ENCODE measurements at places on chromosomes 7 and 10. TPM values are rescaled to one million over a fixed set of nuclear protein-coding genes. Genes with fewer than 3 reads are reported as not detected.

CCDC201 gene
- total RNA-seq, result not detected

TMEM270 gene
- total RNA-seq, result not detected

NOD1 gene
- 14.9 TPM for total RNA-seq

DNA sequence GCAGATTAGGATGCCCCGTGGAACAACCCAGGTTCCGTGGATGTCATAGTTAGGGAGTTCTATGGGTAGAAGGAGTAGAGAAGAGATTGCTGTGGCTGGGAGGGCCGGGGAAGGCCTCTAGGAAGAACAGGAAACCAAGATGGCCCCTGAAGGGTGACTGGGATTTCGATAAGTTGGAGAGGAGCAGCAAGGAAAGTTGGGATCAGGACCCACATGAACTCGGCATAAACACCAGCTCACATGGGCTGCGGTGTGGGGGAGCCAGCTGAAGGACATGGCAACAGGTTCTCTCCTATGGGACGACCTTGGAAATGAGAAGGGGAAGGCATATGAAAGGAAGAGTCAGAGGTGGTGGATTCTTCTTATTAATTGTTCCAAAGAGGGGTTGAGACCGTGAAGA, 333.7 kb upstream of the SHH start:
- DNase-seq, result no peak
- no peaks in the 10 kb centered on the region for H3K36me3 ChIP-seq
- H3K27me3 ChIP-seq, result no peaks in the 10 kb centered on the region
- no peaks in the 10 kb centered on the region for H3K4me1 ChIP-seq

DNA sequence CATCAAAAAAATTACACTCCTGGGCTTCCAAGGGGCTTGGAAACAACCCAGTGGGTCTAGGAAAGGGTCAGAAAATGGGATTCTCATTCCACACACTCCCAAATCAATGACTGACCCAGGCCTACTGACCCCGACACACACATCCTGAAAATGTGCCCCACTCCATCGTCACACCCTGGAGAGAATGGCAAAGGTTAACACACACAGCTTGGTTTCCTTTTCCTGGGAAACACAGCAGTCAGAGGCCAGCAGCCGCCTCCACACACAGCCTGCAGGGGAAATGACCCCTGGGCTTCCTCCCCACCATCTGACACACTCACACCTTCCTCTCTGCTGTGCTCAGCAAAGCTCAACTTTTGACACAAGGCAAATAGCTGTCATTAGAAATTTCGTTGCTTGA, 42.9 kb downstream of the SH3PXD2A start:
- no peak for DNase-seq
- no peak overlapping the region for H3K4me3 ChIP-seq
- H3K36me3 ChIP-seq, result no peaks in the 10 kb centered on the region
- H3K27me3 ChIP-seq, result no peaks in the 10 kb centered on the region
- H3K27ac ChIP-seq, result peak overlapping the region; percentile 51
- H3K4me1 ChIP-seq, result peaks cover 35% of the 10 kb centered on the region

AGBL3 gene
- 2.1 TPM for total RNA-seq

GRCh38 chr7:128740996-128741395, 1.8 kb downstream of the CALU start:
- no peaks in the 10 kb centered on the region for H3K36me3 ChIP-seq
- peak overlapping the region; percentile 51 for H3K27ac ChIP-seq
- no peaks in the 10 kb centered on the region for H3K27me3 ChIP-seq
- no peaks in the 10 kb centered on the region for H3K4me1 ChIP-seq
- H3K4me3 ChIP-seq, result no peak overlapping the region
- no peak for DNase-seq

GRCh38 chr7:150649080-150649385, 16.8 kb upstream of the GIMAP6 start:
- no peak overlapping the region for H3K27ac ChIP-seq
- no peaks in the 10 kb centered on the region for H3K36me3 ChIP-seq
- H3K4me3 ChIP-seq, result no peak overlapping the region
- DNase-seq, result no peak
- no peaks in the 10 kb centered on the region for H3K27me3 ChIP-seq

GRCh38 chr7:104174798-104175197, 33.0 kb downstream of the ORC5 start:
- no peak overlapping the region for H3K27ac ChIP-seq
- no peak overlapping the region for H3K4me3 ChIP-seq
- peaks cover 3% of the 10 kb centered on the region for H3K36me3 ChIP-seq
- H3K27me3 ChIP-seq, result no peaks in the 10 kb centered on the region

DNA sequence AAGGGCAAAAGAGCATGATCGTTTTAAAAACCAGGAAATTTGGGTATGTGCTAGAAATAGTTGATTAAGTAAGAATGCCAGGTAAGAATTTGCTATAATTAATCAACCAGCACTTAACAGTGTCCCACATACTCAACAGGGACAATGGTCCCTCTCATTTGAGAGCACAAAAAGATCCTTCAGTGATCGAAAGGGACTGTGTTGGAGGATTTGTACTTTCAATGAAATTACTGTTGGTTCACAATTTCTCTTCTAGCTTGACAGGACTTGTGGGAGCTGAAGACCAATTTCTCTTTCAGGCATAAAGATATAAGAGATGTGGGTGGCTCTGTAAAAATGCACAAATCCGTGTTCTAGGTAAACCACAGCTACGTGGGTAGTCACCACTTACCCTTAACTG, 12.5 kb upstream of the PLEKHS1 start:
- H3K27me3 ChIP-seq, result no peaks in the 10 kb centered on the region
- H3K4me3 ChIP-seq, result no peak overlapping the region
- H3K27ac ChIP-seq, result no peak overlapping the region
- H3K36me3 ChIP-seq, result no peaks in the 10 kb centered on the region
- DNase-seq, result no peak

- no peak for DNase-seq
- H3K27ac ChIP-seq, result no peak overlapping the region
These were observed 31.7 kb downstream of the MAGI2 start for GRCh38 chr7:79421751-79422150.

SFXN4 gene
- total RNA-seq, result 15.1 TPM

- H3K27ac ChIP-seq, result no peak overlapping the region
- H3K4me1 ChIP-seq, result no peaks in the 10 kb centered on the region
- H3K27me3 ChIP-seq, result no peaks in the 10 kb centered on the region
- no peak overlapping the region for H3K4me3 ChIP-seq
- H3K36me3 ChIP-seq, result no peaks in the 10 kb centered on the region
These were observed 18.6 kb upstream of the MTPN start for GRCh38 chr7:135995748-135996147.

NEUROG3 gene
- total RNA-seq, result not detected

DNA sequence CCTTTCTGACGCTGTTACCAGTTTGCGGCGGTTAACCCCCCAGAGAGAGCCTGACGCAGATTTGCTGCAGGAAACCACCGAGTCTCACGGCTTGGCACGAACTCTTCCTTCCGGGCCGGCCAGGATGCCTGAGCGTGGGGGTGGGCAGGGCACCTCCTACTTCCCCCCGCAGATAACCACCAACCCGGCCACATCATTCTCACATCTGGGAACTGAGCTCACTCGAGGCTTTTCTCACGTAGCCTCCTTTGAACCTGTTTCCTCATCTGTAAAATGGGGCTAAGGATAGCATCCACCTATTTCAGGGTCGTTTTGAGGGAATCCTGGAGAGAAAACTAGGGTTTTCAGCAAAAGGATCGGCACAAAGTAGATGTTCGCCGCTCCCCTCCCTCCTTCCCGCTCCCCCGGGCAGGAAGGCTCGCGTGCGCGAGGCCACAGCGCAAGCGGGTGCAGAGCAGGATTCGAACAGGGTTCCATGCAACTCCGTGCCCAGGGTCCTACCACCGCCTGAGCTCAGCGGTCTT, 23.6 kb downstream of the DDIT4 start:
- H3K27ac ChIP-seq, result peak overlapping the region; percentile 86
- no peaks in the 10 kb centered on the region for H3K36me3 ChIP-seq

SPAM1 gene
- not detected for total RNA-seq

DNA sequence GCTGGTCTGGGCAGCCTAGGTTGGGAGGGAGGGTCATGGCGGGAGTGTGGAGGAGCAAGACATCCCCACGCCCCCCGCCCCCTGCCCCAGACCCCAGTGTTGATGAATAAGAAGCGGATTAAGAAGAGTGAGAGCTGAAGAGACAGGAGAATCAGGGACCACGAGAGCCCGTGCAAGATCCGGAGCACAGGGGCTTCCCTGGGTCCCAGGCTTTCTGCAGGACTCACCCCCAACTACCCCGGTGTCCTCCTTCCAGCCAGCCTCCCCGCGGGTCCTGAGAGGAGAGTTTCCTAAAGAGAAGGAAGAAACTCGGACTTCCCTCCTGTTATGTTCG, 20.1 kb downstream of the GHRHR start:
- H3K27ac ChIP-seq, result no peak overlapping the region
- H3K4me1 ChIP-seq, result peaks cover 4% of the 10 kb centered on the region
- DNase-seq, result no peak
- no peak overlapping the region for H3K4me3 ChIP-seq
- H3K36me3 ChIP-seq, result no peaks in the 10 kb centered on the region

MBL2 gene
- total RNA-seq, result 0.22 TPM

GRCh38 chr10:62779487-62780248, 24.9 kb upstream of the ADO start:
- H3K27me3 ChIP-seq, result no peaks in the 10 kb centered on the region
- no peak overlapping the region for H3K4me3 ChIP-seq

GRCh38 chr7:120467676-120468075, 194.7 kb downstream of the KCND2 start:
- no peak for DNase-seq
- H3K4me1 ChIP-seq, result no peaks in the 10 kb centered on the region
- no peaks in the 10 kb centered on the region for H3K36me3 ChIP-seq
- H3K27me3 ChIP-seq, result no peaks in the 10 kb centered on the region
- no peak overlapping the region for H3K4me3 ChIP-seq
- H3K27ac ChIP-seq, result no peak overlapping the region

CPEB3 gene
- total RNA-seq, result 8.7 TPM

PITX3 gene
- total RNA-seq, result not detected

GRCh38 chr10:51806079-51806835, 106.9 kb upstream of the CSTF2T start:
- no peak for DNase-seq
- H3K4me1 ChIP-seq, result no peaks in the 10 kb centered on the region
- no peak overlapping the region for H3K4me3 ChIP-seq
- no peaks in the 10 kb centered on the region for H3K27me3 ChIP-seq

DNA sequence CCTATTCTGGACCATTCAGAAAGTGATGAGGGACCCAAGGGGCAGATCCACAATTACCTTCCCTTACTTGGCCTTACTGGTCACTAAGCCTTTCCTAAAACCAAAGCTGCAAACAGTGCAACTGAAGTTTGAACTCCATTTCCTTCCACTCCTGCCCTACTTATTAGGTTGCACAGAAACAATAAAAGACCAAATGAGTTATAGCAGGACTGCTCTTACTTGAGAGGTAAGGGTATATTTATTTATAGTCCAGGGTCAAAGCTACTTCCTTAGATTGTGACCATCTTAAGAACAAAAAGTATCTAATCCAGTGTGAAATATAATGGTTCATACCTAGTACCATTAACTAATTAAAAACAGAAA, 27.0 kb downstream of the CDK6 start:
- no peak overlapping the region for H3K4me3 ChIP-seq
- H3K36me3 ChIP-seq, result no peaks in the 10 kb centered on the region

DNA sequence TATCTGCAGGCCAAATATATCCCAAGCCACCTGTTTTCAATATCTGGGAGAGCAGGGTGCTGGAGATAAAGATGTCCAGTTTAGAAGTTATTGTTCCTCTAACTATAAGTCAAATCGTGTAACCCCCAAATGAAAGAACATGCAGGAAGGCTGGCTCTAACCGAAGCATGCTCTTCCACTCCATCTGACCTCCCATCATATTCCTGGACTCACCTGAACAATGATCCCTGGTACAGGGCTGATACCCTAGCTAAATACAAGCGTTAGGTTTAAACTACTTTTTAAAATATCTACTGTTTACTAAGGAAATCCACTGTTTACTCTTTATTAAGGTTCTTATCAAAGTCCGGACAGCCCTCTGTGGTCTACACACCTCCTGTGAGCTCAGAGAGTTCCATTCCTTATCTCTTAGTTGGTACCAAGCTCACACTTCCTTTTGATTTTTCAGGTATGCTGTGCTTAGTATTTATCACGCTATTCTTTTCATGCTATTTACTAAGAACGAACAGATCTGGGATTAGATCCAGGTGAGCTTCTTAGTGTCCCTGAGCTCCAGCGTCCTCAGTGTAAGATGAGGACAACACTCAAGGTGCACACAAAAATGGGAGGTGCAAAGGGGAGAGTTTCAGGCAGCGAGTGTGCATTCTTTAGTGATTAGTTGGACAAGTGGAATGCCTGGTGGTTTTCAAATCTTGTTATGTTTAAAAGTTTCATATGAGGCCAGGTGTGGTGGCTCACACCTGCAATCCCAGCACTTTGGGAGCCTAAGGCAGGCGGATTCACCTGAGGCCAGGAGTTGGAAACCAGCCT, 23.6 kb upstream of the COBL start:
- H3K4me1 ChIP-seq, result no peaks in the 10 kb centered on the region
- H3K27ac ChIP-seq, result no peak overlapping the region
- H3K27me3 ChIP-seq, result no peaks in the 10 kb centered on the region
- H3K4me3 ChIP-seq, result no peak overlapping the region
- no peak for DNase-seq

- H3K27ac ChIP-seq, result no peak overlapping the region
- H3K4me3 ChIP-seq, result no peak overlapping the region
- no peaks in the 10 kb centered on the region for H3K4me1 ChIP-seq
- H3K27me3 ChIP-seq, result no peaks in the 10 kb centered on the region
- no peak for DNase-seq
These were observed 723.7 kb upstream of the LRRTM3 start for GRCh38 chr10:66202101-66202500.

DNA sequence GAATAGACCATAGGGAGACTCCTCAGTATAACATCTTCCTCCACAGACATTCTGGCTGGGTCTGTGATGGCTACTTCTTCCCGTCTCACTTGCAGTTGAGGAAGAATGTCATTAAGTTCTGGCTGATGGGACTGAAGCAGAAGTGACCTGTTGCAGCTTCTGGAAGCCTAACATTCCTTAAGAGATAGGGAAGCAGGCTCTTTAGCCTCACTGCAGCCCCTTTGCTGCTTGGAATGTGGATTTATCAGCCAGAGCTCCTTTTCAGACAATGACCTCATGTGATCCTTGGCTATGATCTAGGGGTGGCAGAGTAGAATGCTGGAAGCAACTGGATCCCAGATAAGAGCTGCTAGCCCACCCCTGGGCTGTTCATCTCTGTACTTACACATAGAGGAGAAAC, 142.5 kb downstream of the RNF216 start:
- H3K27ac ChIP-seq, result no peak overlapping the region
- peaks cover 5% of the 10 kb centered on the region for H3K4me1 ChIP-seq
- H3K27me3 ChIP-seq, result no peaks in the 10 kb centered on the region
- no peak for DNase-seq
- peaks cover 35% of the 10 kb centered on the region for H3K36me3 ChIP-seq

DNA sequence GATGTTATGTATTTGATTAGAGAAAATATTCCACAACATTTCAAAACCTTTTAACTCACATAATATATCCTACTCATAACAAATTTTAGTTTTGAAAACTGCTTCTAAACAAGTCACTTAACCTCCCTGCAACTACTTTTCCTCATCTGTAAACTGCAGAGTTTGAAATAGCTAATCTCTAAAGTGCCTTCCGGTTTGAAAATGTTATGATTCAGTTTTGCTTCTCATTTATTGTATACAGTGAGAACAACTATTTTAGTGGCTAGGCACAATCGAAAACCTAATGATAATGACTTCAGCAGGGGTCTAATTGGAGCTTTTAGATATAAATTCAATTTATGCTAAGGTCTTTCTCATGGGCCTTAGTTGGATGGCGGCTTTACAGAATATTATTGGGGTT, 30.7 kb upstream of the TEX47 start:
- no peaks in the 10 kb centered on the region for H3K27me3 ChIP-seq
- H3K4me1 ChIP-seq, result no peaks in the 10 kb centered on the region
- no peak overlapping the region for H3K27ac ChIP-seq
- DNase-seq, result no peak
- no peaks in the 10 kb centered on the region for H3K36me3 ChIP-seq

- H3K4me3 ChIP-seq, result peak overlapping the region; percentile 66
- H3K4me1 ChIP-seq, result peaks cover 31% of the 10 kb centered on the region
- peaks cover 35% of the 10 kb centered on the region for H3K36me3 ChIP-seq
- peak overlapping the region; percentile 97 for H3K27ac ChIP-seq
- DNase-seq, result no peak
These were observed 515 bp downstream of the FASTK start for GRCh38 chr7:151080067-151080521.
